LoVo (cell line): ENCODE measurements at places on chromosomes 2 and 18.
A peak's percentile ranks its signal among the peaks of the same experiment; 100 is the strongest.

- no peak for DNase-seq
These were observed 68.3 kb downstream of the KCNF1 start for GRCh38 chr2:10980071-10980470.

GRCh38 chr2:159892990-159893810 is 95.2 kb upstream of the CD302 start:
- no peak for DNase-seq

DNA sequence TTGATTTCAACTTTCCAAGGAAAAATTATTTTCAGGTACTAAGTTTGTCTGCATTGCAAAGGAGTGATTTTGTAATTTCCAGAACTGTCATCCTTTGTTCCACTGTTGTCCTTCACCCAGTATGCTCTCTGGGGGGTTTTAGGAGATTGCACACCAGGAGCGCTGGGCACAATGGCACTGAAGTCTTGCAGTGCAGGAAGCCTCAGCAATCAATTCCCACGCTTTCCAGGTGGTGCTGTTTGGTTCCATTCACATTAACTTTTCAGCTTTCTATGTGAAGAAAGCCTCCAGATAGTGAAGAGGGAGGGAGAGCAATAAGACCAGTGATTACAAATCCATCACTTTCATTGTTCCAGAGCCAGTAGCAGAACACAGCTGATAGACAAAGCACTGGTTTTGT is 344.0 kb upstream of the VWC2L start:
- no peak for DNase-seq

- peak; percentile 46 for DNase-seq
These were observed 43.3 kb upstream of the PLB1 start for GRCh38 chr2:28452534-28453081.

DNA sequence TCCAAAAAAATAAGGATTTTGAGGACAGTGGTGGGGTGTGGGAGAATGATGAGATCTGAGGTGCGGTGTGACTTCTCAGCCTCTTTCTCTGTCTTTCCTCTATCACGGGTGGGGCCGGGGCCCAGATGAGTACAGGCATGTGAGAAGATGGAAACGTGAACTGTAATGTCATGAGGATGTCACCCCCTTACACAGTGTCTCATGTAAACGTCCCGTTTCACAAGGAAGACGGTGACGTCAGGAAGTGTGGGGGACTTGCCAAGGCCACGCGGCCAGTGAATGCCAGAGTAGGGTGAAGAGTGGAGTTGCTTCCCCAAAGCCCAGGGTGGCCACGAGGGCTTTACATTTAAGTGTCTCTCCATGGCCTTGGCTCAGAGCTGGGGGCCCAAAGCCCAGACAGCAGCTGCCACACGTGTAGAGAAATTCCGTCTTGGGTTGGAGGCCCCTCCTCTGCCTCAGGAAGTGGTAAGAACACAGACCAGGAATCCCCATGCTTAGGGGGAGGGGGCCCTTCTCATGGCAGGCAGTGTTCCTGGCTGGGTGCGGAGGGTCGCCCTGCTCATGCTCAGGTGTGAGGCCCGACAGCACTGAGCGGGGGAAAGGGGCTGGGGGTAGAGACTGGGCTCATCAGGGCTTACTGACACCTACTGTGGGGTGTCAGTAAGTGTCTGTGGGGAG is 80.9 kb upstream of the SMAD7 start:
- no peak for DNase-seq

DNA sequence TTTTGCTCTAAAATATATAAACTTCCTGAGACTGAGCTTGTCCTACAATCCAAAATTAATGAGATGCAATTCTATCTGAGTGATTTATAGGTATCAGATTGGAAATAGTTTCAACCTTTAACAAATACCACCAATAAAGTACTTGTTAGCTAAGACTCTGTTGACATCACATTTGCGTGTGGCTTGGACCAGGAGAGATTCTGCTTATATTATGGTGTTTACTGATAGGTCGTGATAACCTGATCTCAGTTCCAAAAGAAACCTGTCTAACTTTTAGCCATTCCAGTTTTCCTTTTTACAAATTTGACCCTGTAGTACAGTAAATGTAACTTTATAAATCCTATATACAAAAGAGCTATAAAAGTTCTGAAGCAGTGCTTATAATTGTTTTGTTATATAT is 78.4 kb upstream of the ABCA12 start:
- DNase-seq = no peak

DNA sequence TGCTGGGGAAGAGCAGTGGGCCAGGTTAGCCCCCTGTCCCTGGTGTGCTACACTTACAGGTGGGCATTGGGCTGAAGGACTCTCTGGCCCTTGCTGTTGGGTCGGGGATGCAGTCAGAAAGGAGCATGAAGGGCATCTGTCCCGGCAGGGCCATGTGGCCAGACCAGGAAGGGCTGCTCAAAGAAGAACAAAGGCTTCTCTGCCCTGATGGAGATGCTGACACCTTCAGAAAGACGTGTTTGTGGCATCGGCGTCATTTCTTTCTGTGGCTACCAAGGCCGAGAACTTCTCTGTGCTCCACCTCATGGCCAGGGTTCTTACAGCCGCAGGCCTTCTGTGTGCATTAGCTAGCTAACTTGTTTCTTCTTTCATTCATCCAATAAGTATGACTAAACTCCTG is 239.1 kb downstream of the FAM210A start:
- DNase-seq = no peak

DNA sequence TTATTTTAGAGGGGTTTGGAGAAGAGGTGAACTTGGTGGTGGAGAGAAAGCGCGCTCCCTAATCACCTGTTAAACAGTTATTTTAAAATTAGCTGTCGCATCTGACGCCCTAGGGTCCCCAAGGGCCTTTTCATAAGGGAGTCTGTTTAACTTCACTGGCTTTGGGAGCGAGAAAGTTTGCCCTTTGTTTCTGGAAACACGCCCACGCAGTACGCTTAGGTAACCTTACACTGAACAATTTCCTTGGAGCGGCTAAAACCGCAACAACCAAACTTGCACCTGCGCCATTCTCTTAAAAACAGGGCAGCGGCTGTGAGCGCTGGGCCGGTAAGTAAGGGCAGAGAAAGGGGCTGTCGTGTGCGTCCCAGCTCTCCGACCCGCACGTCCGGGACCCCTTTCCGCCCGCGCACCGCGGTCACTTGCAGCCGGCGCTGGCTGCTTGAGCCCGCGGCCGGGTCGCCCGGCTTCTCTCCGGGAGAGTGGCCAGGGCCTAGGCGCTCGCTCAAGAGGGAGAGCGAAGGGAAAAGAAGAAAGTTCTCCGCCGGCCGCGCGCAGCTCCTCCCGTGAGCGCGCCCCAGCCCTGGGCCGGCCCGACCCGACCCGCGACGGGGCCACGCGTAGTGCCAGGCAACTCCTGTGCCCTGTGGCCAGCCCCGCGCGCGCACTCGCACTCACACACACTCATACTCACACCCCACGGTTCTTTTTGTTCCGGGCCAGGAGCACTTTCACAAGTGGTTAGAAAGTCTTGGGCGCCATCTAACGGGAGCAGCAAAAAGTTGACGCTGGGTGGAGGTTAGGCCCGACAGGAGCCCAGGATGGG is 19.2 kb downstream of the POU3F3 start:
- peak; percentile 68 for DNase-seq

DNA sequence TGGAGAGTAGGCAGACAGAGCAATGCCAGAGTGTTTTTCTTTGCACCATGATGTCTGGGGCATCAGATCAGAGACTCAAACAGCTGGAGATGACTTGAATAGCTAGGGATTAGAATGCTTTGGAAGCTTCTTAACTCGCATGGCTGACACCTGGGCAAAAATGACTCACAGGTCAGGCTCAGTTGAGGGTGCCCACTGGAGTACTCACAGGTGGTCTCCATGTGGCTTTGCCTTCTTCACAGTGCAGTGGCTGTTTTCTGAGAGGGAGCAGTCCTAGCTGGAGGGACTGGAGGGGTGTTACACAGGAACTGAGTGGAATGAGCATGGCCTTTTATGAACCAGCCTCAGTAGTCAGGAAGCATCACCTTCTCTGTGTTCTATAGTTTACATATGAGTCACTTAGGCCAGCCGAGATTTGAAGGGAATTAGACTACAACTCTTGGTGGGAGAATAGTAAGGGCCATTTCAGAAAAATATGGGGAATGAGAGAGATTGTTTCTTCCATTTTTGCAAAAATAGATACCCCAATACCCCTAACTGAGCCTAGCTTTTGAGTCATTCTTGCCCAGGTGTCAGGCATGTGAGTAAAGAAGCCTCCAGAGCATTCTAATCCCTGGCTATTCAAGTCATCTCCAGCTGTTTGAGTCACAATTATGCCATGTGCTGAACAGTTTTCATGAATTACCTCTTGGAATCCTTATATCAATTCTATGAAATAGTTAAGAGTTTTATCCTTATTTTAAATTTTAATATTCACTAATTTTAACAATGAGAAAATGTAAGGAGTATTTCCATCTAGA is 7.1 kb upstream of the PPP1R1C start:
- no peak for DNase-seq

GRCh38 chr2:118791483-118791882 is 56.0 kb downstream of the EN1 start:
- no peak for DNase-seq

GRCh38 chr2:198283146-198283545 is 478.8 kb downstream of the PLCL1 start:
- no peak for DNase-seq

GRCh38 chr2:192585418-192585817 is 390.7 kb upstream of the TMEFF2 start:
- DNase-seq = no peak

- DNase-seq = no peak
These were observed 45.5 kb downstream of the PPP3R1 start for GRCh38 chr2:68206793-68207192.

GRCh38 chr2:179898873-179899272 is 37.5 kb upstream of the ZNF385B start:
- DNase-seq = peak; percentile 29

DNA sequence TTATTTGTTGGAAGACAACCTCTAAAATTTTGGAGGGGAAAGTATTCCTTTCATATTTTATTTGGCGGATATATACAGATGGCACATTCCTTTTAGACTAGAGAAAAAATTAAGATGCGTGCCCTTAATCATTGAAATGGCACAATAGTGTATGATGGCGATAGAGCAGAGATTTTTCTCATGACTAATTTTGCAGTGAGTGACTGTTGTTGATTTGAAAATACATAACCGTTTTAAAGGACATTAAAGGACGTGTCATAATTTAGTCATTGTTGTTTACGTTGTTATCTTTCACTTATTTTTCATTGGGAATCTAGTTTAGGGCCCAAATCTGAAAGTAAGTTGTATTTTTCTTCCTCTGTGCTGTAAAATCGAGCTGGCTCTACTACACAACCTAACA is 61.7 kb downstream of the CERS6 start:
- no peak for DNase-seq

DNA sequence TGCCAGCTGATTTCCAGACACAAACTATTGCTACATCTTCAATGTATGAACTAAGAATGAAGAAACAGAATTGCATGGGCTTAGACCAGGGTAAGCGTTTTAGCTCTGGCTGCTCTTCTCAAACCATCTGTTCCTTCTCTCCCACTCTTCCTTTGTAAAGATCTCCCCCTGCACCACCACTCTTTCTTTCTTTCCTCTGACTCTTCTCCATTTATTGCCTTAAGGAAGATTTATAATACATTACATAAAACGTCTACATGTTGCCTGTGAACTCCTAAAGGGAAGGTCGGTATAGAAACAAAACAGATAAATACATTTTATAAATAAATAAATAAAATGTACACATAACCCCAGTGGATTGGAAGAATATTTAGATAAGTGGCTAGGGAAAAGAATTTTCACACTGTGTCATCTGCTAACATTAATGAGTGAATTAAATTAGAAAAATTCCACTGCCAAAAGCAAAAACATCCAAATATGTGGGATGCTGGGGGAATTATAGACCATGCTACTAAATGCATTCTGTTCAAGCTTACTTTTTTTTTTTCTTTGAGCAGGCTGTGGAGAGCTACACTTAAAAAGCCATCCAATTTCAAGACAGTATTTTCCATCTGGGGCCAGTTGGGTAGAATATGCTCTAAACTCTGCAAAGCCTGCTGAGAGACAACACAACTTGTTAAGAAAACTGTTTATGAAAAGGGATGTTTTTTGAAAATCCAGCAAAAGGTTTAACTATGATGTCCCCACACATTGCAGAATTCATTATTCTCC is 41.5 kb downstream of the NCKAP5 start:
- no peak for DNase-seq

- DNase-seq = no peak
These were observed 239.8 kb downstream of the BCL11A start for GRCh38 chr2:60313470-60314172.

DNA sequence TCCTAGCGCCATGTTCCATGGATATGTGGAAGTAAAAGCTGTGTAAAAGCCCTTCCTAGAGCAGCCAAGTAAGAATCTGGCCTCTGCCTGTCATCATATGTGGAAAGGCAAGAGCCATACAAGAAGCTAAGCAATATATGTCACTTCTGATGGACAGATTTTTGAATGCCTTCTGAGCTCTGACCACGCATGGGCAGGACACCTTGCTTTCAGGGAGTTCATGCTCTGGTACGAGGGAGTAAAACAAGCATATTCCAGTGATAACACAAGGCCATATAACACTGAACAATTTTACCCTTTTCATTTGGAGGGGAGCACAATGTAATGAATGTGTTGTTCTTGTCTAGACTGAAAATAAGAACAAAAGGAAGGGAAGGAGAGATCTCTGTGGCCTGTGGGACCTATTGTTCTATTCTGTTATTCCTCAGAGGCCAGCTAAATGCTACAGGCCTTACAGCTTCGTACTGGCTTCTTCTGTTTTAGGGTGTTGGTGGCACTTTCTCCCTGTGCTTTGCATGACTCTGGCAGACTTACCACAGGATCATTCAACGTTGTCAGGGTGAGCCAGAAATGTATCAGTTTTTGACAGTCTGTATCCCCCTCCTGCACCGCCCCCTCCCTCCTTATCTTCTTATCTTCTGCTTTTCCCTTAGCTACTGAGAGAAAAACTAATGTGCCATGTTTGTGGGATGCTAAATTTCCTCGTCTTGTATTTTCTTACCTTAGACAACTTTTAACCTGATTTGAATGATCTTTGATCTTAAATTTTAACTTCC is 99.5 kb downstream of the MAP4K4 start:
- no peak for DNase-seq

DNA sequence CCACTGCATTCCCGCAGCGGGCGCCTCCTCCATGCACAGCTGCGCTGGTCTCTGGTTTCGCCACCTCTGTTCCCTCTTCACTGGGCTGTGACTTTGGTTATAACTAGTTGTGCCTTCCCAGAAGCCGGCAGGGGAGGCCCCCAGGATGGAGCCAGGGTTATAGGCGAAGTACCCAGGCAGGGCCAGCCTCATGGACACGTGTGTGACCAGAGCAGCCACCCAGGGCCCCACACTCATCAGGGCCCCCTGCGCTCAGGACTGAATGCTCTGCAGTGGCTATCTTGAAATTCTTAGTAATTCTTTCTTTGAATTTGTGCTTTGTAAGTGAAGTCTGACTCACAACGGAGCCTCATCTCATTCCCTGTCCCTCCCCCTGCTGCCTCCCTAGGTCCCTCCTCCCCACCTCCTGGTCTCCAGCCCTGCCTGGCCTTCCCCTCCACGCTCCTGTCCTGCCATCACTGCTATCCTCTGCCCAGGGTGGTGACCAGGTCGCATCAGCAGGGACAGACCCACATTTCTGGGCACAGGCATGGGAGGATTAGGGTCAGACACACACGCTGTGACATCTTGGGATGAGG is 38.1 kb upstream of the LBH start:
- no peak for DNase-seq
